Spleen (tissue), 13 donors: ENCODE measurements at places on chromosomes 13 and 19. TPM values are rescaled to one million over a fixed set of nuclear protein-coding genes. Genes with fewer than 3 reads are reported as not detected.

GRCh38 chr13:57996717-57997116 is 365.2 kb downstream of the PCDH17 start:
- DNase-seq = no peak

DNA sequence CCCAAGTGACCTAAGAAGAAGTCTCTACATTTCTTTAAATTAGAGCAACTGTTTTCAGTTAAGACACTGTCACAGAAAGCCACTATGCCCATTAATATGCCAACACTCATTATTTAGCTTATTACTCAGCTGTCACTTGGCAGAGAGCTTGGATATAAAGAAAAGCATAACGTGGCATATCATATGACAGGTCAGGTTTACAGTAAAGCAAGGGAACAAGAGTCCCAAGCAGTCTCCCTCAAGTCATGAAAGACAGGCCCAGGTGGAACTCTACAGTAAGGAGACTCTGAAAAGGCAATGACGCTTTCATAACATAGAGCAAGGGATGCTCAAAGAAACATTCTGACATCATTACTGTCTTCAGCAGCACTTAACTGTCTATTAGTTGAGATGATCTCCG is 6.3 kb downstream of the LHFPL6 start:
- no peak for DNase-seq

The RXFP2 gene
- total RNA-seq = not detected

DNA sequence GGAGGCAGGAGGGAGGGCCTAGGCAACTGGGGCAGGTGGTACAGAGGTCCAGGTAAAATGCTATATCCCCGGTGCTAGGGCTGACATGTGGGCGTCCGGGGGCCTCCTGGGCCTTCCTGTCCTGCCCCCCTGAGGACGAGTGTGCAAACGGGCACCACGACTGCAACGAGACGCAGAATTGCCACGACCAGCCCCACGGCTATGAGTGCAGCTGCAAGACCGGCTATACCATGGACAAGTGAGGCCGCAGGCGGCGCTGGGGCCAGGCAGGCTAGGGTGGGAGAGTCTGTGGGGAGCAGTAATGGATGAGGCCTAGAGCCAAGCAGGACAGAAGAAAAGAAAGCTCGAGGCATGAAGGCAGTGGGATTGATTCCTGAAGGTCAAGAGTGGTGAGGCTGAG is 21.3 kb downstream of the CNFN start:
- no peak for DNase-seq
